ENCODE measurements at places on chromosomes 4 and X.

DNA sequence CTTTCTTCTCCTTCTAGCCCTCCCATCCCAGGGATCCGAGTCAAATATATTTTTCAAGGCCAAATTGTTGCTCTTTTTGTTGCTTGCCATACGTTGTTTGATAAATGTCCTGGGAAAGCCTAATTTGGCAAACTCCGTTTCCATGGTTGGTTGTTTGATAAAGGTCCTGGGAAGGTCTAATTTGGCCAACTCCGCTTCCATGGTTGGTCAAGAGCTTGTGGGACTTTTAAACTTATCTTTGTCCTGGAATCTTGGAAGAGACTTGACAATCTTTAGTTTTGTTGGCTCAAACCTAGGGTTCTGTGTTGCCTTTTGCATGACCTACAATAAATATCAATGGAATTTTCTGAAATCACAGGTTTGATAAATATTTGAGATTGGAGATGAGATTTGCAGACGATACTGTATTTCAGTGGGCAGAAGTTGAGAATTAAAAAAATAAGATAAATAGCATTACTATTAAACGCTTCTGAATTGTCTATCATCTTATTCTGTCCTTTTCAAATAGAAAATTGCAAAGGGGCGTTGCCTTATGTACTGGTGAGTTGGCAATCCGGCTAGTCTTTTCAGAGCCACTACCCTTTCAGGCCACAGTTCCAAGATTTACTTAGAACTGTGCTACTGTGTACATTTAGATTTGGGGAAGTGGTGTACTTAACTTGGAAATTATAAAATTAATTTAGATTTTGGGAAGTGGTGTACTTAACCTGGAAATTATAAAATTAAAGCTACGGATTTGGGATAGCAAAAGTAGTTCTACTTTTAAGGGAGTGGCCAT lies 804 bp downstream of the OSTC start:
- DNase-seq, result no peak
- H3K27ac ChIP-seq, result peak overlapping the region; percentile 74
- H3K4me3 ChIP-seq, result peak overlapping the region; percentile 78
- H3K4me1 ChIP-seq, result peaks cover 5% of the 10 kb centered on the region
- no peaks in the 10 kb centered on the region for H3K27me3 ChIP-seq

GRCh38 chr4:65865489-65865888 lies 195.2 kb upstream of the EPHA5 start:
- H3K27ac ChIP-seq, result no peak overlapping the region
- no peaks in the 10 kb centered on the region for H3K36me3 ChIP-seq
- H3K27me3 ChIP-seq, result no peaks in the 10 kb centered on the region
- no peaks in the 10 kb centered on the region for H3K4me1 ChIP-seq

GRCh38 chr4:20256381-20256881 lies 4.7 kb downstream of the SLIT2 start:
- peaks cover 4% of the 10 kb centered on the region for H3K27me3 ChIP-seq

GRCh38 chr4:182339221-182339641 lies 96.0 kb downstream of the TENM3 start:
- no peak for DNase-seq
- H3K27me3 ChIP-seq, result no peaks in the 10 kb centered on the region
- H3K27ac ChIP-seq, result no peak overlapping the region
- no peaks in the 10 kb centered on the region for H3K4me1 ChIP-seq
- no peaks in the 10 kb centered on the region for H3K36me3 ChIP-seq
- no peak overlapping the region for H3K4me3 ChIP-seq

DNA sequence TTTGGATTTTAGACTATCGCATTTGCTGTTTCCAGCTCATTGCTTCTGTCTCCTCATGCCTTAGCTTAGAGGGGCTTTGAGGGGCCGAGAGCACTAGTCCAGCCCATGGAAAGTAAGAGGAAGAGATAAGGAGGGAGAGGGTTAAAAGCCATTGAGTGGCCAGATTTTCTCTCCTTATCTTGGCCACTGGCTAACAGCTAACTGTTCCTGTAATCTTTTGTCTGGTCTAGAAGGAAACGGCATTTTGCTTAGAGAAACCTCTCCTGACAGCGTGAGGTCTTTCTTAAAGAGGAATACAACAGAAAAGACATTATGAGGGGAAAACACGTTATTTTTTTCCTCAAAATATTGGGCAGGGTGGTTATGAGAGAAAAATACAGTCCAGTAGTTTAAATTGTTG lies 7.9 kb downstream of the GPR101 start:
- DNase-seq, result no peak
- H3K4me1 ChIP-seq, result no peaks in the 10 kb centered on the region
- H3K27me3 ChIP-seq, result no peaks in the 10 kb centered on the region
- H3K4me3 ChIP-seq, result no peak overlapping the region
- no peaks in the 10 kb centered on the region for H3K36me3 ChIP-seq

DNA sequence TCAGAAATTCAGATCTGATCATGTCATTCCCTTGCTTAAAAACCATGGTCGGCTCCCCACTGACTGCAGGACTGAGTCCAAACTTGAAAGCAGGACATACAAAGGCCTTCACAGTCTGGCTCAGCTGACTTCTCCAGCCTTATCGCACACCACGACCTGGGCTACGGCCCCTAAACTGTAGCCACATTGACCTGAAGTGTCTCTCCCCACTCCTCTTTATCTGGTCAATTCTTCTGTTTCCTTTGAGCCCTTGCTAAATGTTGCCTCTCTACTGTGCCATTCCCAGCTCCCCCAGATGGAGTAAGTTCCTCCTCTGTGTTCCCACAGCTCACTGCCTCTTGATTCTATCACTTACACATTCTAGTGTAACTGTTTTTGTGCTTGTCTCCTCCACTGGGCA lies 60.5 kb upstream of the CITED1 start:
- DNase-seq, result no peak
- no peak overlapping the region for H3K27ac ChIP-seq
- no peaks in the 10 kb centered on the region for H3K4me1 ChIP-seq
- H3K36me3 ChIP-seq, result no peaks in the 10 kb centered on the region
- H3K4me3 ChIP-seq, result no peak overlapping the region

GRCh38 chrX:111444881-111445280 lies 32.9 kb upstream of the DCX start:
- H3K36me3 ChIP-seq, result no peaks in the 10 kb centered on the region
- no peaks in the 10 kb centered on the region for H3K27me3 ChIP-seq
- H3K4me3 ChIP-seq, result no peak overlapping the region
- DNase-seq, result no peak
- H3K27ac ChIP-seq, result no peak overlapping the region
- no peaks in the 10 kb centered on the region for H3K4me1 ChIP-seq
